Esophagus squamous epithelium (tissue), 5 donors: ENCODE measurements at places on chromosomes 16 and 17. TPM values are rescaled to one million over a fixed set of nuclear protein-coding genes. Genes with fewer than 3 reads are reported as not detected.

Gene SPNS2
- total RNA-seq = 66.6 TPM

Gene TBX21
- total RNA-seq = 1.1 TPM

Gene HBQ1
- total RNA-seq = not detected

Gene CA7
- total RNA-seq = not detected

Gene TSNAXIP1
- 0.95 TPM for total RNA-seq

Gene CCL7
- not detected for total RNA-seq

Gene CYBA
- total RNA-seq = 76.1 TPM

Gene IL21R
- 0.23 TPM for total RNA-seq

Gene ITGAD
- total RNA-seq = not detected
